ENCODE measurements at places on chromosomes 11 and 22. TPM values are rescaled to one million over a fixed set of nuclear protein-coding genes. Genes with fewer than 3 reads are reported as not detected.

GRCh38 chr11:104343578-104343977 lies 179.6 kb upstream of the PDGFD start:
- no peak for DNase-seq
- no peak overlapping the region for H3K4me3 ChIP-seq
- H3K27ac ChIP-seq = no peak overlapping the region

DNA sequence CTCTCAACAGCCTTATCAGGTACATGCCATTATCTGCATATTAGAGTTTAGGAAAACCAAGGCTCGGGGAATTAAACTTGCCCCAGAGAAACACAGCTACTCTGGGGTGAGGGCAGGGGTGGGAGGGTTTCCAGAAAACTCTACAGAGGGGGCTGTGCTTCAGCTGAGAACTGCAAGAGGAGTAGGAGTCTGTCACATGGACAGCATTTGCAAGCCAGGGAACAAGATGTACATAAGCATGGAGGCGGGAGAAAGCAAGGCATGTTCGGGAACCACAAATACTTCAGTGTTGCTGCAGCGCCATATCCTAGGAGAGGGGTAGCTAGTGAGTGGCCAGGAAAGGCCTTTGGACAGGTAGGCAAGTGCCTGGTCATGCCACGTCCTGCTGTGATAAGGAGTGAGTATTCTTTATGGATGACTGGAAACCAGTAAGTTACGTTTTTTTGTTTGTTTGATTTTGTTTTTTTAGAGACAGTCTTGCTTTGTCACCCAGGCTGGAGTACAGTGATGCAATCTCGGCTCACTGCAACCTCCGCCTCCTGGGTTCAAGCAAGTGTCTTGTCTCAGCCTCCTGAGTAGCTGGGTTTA lies 57.2 kb downstream of the GRAMD1B start:
- DNase-seq = no peak
- H3K36me3 ChIP-seq = no peaks in the 10 kb centered on the region
- no peak overlapping the region for H3K4me3 ChIP-seq
- no peaks in the 10 kb centered on the region for H3K4me1 ChIP-seq

The ST14 gene
- 80.6 TPM for total RNA-seq

The MS4A15 gene
- 13.4 TPM for total RNA-seq

DNA sequence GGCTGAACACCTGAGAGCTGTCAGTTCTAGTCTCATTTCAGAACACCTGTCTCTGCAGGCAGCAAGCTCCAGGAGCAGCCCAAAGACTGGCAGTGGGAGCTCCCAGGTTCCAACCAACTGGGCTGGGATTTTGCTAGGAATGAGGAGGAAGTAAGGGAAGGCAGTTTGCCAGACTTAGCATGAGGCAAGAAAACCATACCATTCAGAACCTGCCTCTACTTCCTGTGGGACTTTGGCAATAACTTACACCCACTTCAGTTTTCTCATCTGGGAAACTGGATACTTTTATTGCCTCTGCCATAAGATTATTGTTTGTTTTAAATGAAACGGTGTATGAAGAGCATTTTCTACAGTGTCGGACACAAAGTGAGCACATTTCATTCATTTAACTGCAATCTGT lies 363.7 kb upstream of the ISX start:
- no peaks in the 10 kb centered on the region for H3K4me1 ChIP-seq
- peaks cover 17% of the 10 kb centered on the region for H3K27me3 ChIP-seq
- H3K36me3 ChIP-seq = no peaks in the 10 kb centered on the region

The TMEM191C gene
- total RNA-seq = 1.6 TPM

The NXPE4 gene
- total RNA-seq = not detected

The FREY1 gene
- 0.35 TPM for total RNA-seq

The GGTLC3 gene
- 0.84 TPM for total RNA-seq

The ANO9 gene
- total RNA-seq = 28.0 TPM

- H3K27ac ChIP-seq = peak overlapping the region; percentile 71
- H3K27me3 ChIP-seq = no peaks in the 10 kb centered on the region
- H3K4me3 ChIP-seq = peak overlapping the region; percentile 49
These were observed 10.0 kb upstream of the MFRP start for GRCh38 chr11:119356349-119357031.

DNA sequence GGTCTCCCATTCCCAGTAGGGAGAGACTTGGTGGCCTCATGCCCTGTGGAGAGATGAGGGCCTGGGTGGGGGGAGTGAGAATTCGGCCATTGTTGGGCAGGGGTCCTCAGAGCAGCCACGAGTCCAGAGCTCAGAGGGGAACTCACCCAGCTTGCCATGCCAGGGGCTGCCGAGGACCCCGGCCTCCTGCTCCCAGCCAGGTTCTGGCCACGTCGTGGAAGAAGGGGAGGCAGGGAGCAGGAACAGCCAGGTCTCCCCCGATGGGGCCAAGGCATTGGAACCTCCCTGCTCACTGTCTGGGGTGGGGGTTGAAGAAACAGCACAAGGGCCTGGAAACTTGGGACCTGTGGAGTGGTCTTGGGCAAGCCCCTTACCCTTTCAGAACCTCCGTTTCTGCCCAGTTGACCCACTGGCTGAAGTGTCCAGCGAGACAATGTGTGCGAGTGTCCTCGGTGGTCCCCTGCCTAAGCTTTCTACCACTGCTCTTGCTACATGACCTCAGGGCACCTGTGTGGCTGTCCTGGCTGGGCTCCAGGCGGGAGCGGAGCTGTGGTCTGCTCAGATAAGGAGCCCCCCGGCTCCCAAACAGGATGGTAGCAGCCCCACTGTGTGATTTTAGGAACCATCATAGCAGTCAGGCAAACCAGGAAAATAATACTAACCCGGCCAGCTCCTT lies 74.7 kb upstream of the WNT11 start:
- no peaks in the 10 kb centered on the region for H3K4me1 ChIP-seq
- peak; percentile 42 for DNase-seq
- no peaks in the 10 kb centered on the region for H3K36me3 ChIP-seq
- no peaks in the 10 kb centered on the region for H3K27me3 ChIP-seq
- no peak overlapping the region for H3K27ac ChIP-seq

DNA sequence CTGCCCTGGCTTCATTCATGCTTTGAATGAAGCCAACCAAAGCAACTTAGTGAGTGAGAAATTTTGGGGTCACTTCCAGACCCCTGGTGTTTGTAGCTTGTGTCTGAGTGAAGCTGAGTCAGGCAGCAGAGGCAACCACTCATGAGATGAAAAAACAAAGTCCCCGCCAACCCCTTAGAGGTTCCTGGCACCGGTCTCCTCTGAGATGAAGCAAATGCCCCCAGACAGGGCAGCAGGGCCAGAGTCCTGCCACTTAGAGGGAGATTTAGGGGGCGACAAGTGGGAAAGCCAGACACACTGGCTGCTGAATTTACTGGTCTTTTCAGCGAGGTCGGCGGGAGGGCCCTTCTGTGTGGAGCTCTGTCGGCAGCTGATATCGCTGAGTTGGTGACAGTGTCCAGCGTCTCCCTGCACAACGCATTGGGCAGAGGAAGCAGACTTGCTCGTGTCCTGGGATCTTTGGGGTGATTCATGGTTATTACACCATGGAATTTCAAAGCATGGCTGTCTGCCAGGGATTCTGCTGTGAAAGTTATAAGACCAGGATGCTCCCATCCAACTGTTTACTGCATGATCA lies 482.6 kb downstream of the MIAT start:
- peaks cover 1% of the 10 kb centered on the region for H3K4me1 ChIP-seq
- peaks cover 20% of the 10 kb centered on the region for H3K27me3 ChIP-seq
- H3K36me3 ChIP-seq = no peaks in the 10 kb centered on the region
- DNase-seq = no peak
- no peak overlapping the region for H3K4me3 ChIP-seq

The OR10A2 gene
- total RNA-seq = not detected

- H3K4me3 ChIP-seq = no peak overlapping the region
- no peaks in the 10 kb centered on the region for H3K36me3 ChIP-seq
- no peak for DNase-seq
- H3K27ac ChIP-seq = no peak overlapping the region
These were observed 438.4 kb upstream of the CHORDC1 start for GRCh38 chr11:90661233-90661632.

The SAA4 gene
- total RNA-seq = not detected

GRCh38 chr11:76624500-76625379 lies 45.8 kb downstream of the LRRC32 start:
- DNase-seq = no peak
- no peak overlapping the region for H3K27ac ChIP-seq
- no peak overlapping the region for H3K4me3 ChIP-seq
- no peaks in the 10 kb centered on the region for H3K27me3 ChIP-seq
- H3K36me3 ChIP-seq = no peaks in the 10 kb centered on the region

GRCh38 chr11:134779179-134779578 lies 367.1 kb upstream of the B3GAT1 start:
- H3K27me3 ChIP-seq = no peaks in the 10 kb centered on the region
- H3K27ac ChIP-seq = no peak overlapping the region
- H3K4me3 ChIP-seq = no peak overlapping the region
- no peaks in the 10 kb centered on the region for H3K36me3 ChIP-seq

GRCh38 chr11:2314525-2315394 lies 12.9 kb downstream of the TSPAN32 start:
- H3K36me3 ChIP-seq = no peaks in the 10 kb centered on the region
- peaks cover 12% of the 10 kb centered on the region for H3K4me1 ChIP-seq
- no peaks in the 10 kb centered on the region for H3K27me3 ChIP-seq
- H3K27ac ChIP-seq = peak overlapping the region; percentile 61

- H3K4me3 ChIP-seq = peak overlapping the region; percentile 80
- DNase-seq = no peak
- peak overlapping the region; percentile 87 for H3K27ac ChIP-seq
- H3K36me3 ChIP-seq = no peaks in the 10 kb centered on the region
- no peaks in the 10 kb centered on the region for H3K27me3 ChIP-seq
These were observed 1.4 kb downstream of the FDX1 start for GRCh38 chr11:110431051-110431672.

DNA sequence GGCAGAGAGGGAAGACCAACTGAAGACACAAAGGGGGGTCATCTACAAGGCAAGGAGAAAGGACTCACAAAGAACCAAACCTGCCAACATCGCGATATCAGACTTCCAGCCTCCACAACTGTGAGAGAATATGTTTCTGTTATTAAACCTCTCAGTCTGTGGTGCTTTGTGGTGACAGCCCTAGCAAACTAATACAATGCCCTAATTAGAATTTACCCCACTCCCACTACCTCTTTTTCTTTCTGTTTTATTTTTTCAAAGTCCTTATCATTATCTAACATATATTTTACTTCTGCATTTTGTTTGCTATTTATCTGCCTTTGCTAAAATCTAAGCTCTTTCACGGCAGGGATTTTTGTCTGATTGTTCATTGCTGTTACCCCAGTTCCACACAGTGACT lies 2.5 kb upstream of the OR52D1 start:
- no peaks in the 10 kb centered on the region for H3K27me3 ChIP-seq
- no peak for DNase-seq
- H3K36me3 ChIP-seq = no peaks in the 10 kb centered on the region
- no peak overlapping the region for H3K4me3 ChIP-seq
- no peaks in the 10 kb centered on the region for H3K4me1 ChIP-seq
- no peak overlapping the region for H3K27ac ChIP-seq

- no peaks in the 10 kb centered on the region for H3K36me3 ChIP-seq
- DNase-seq = no peak
- no peaks in the 10 kb centered on the region for H3K27me3 ChIP-seq
- no peaks in the 10 kb centered on the region for H3K4me1 ChIP-seq
- H3K27ac ChIP-seq = no peak overlapping the region
These were observed 602.1 kb downstream of the SOX6 start for GRCh38 chr11:15754221-15754620.

DNA sequence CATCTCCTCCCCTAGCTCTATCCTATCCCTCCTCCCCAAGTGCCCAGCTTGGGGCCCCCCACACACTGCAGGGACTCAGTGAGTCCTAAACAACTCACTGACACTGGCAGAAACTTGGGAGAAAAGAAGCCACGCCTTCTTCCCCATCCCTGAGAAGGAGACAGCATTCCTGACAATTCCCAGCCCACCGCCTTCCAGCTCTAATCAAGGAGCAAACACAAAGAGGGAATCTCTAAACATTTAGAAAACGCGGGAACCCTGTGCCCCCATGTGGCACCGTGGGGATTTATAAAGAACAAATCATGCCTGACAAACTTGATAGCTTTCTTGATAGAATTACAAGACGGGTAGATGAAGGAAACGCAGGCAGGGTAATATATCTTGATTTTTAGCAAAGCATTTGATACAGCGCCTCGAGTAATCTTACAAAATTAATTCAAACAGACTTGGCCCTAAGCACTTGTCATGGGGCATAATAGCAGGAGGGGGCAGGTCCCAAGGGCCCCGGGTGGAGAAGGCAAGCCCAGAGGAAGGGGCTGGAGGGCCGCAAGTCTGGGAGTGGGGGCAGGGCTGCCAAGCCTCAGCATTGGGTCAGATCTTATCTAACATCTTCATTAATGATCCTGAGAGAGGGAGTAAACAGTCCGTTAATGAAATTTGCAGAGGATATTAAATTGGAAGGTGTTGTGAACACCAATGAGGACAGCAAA lies 4.5 kb downstream of the CHST1 start:
- H3K4me1 ChIP-seq = peaks cover 32% of the 10 kb centered on the region
- no peak overlapping the region for H3K27ac ChIP-seq
- no peak overlapping the region for H3K4me3 ChIP-seq
- H3K27me3 ChIP-seq = peaks cover 16% of the 10 kb centered on the region
- no peaks in the 10 kb centered on the region for H3K36me3 ChIP-seq
- no peak for DNase-seq

- H3K27me3 ChIP-seq = no peaks in the 10 kb centered on the region
- H3K27ac ChIP-seq = no peak overlapping the region
- no peaks in the 10 kb centered on the region for H3K36me3 ChIP-seq
- H3K4me3 ChIP-seq = no peak overlapping the region
These were observed 124.1 kb upstream of the CSNK2A3 start for GRCh38 chr11:11476971-11477645.

DNA sequence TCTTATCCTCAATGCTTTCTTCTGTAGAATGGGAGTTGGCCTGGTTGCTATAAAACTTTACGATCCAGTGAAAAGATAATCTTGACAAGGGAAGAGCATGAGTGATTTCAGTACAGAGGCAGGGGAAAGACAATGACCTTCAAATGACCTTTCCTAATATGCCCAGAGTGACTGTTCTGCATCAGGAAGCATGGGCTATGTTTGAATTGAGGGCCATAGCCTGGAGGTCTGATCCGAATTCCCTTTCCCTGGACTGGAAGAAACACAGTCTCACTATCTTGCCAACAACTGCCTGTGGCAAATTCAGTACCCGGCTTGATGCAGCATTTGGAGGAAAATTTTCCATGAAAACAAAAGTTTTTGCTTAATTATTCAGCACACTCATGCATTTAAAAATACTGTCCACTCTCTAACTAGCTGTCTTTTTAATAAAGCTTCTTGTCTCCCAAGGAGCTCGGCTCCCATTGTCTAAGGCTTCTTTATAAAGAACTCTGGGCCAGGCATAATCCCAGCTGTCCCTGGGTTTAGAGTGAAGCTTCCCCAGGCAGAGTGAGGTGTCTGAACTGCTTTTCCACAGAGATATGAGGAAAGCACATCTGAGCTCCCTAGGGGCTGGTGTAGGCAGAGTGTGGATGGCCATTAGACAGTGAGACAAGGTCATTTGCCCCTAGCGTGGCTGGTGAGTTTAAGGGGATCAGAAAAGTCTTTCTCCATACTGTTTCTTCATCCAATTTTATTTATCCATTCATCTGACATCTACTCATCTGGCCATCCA lies 132.7 kb upstream of the CADM1 start:
- no peaks in the 10 kb centered on the region for H3K27me3 ChIP-seq
- no peaks in the 10 kb centered on the region for H3K4me1 ChIP-seq
- no peaks in the 10 kb centered on the region for H3K36me3 ChIP-seq
- H3K27ac ChIP-seq = no peak overlapping the region
- no peak for DNase-seq

All from left lung (tissue), 14 donors.